Left lung (tissue), 14 donors: ENCODE measurements at places on chromosomes 2 and 18. TPM values are rescaled to one million over a fixed set of nuclear protein-coding genes. Genes with fewer than 3 reads are reported as not detected.

- DNase-seq, result no peak
Observed at GRCh38 chr2:240589850-240590525, 3.5 kb downstream of the CAPN10 start.

- DNase-seq, result no peak
Observed at GRCh38 chr18:26267357-26267930, 41.2 kb downstream of the TAF4B start.

DNA sequence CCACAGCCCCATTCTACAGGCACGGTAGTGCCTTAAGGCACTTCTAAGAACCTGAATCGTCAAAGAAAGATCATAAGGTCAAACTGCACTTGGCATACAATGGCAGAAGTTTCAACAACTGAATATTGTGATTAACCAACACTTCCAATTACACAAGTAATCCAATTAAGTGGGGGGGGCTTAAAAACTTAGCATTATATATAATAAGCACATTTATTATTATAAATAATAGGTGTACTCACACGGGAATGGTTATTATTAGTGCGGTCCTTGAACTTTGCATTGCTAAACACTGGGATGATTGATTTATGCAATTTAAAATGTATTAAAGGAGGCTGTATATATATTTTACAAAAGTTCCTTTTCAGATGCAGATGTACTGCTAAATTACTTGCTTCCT, 7.6 kb downstream of the APCDD1 start:
- DNase-seq, result no peak

The GBX2 gene
- not detected for polyA plus RNA-seq

DNA sequence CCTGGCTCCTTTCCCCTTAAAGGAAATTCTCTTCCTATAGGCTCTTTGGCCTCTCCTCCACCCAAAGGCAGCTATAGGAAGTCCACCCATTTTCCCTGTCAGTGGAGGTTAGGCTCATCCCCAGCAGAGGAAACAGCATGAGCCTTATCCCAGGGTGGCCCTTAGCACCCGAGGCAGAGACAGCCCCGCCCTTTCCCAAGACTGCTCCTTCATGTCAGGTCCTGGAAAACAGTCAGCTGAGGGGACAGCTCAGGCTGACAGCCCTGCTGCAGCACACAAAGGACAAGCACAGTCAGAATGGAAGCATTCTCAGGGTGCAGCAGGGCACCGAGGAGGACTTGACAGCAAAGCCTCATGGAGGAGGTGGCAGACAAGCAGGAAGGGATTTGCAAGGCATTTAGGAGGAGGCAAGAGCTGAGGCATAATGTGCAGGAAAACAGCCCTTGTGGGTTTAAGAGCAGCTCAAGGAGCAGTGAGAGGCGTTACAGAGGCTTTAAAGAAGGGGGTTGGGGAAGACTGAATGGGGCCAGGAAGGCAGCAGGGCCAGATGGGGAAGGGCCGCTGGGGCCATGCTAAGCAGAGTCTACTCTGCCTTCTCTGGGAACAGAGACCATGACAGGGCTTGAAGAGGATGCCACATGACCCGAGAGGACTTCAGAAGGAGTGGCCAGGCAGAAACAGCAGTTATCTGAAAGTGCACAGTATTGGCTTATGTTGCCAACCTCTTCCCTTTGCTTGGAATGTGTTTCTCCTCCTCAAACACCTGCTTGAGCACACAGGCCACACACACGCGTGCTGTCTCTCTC, 216.6 kb downstream of the SH3BP4 start:
- DNase-seq, result peak; percentile 52

DNA sequence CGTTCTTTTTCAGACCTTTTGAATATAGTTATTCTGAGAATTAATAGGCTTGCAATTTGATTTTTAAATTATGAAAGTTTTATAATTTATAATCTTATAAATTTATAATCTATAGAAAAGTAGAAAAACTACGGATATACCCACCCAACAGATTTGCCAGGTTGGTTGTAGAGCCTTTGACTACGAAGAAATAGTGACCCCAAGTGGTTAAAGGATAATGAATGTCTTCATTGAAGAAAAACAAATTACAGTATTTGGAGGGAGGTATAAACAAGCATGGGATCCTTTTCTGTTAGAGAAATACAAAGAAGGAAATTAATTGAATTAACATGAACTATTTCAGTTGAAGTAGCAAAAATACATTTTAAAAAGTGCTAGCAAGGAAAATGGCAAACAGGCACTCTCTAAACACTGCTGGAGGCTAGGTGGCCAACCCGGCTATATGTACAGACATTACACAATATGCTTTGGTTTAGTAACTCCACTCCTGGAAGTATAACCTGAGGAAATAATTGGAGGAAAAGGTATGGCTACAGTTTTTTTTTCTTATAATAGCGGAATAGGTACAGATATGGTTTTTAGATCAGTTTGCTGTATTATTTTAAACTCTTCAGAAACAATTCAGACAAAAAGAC, 110.9 kb downstream of the MIB1 start:
- DNase-seq, result no peak

The TGFA gene
- polyA plus RNA-seq, result 0.64 TPM

The TACR1 gene
- 1.7 TPM for polyA plus RNA-seq

The ATAD2B gene
- polyA plus RNA-seq, result 24.3 TPM

The IAH1 gene
- polyA plus RNA-seq, result 57.1 TPM

- DNase-seq, result no peak
Observed at GRCh38 chr18:62479574-62479973, 43.3 kb upstream of the ZCCHC2 start.

DNA sequence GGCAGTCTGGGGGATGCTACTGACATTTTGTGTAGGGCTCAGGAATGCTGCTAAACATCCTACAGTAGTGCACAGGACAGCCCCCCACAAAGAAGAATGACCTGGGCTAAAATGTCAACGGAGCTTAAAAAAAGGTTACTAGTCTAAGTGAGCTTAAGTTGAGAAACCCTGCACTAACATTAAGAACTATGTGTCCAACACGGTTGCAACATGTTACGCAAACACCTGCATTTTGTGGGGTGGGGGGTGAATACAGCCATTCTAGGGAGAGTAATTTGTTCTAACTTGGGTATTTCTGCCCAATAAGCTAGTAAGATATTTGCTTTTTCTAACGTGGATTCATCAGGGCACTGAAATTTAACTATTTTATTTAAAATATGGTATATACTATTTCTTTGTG, 57.9 kb downstream of the SLC8A1 start:
- DNase-seq, result no peak

- no peak for DNase-seq
Observed at GRCh38 chr2:12577567-12578253, 139.0 kb upstream of the TRIB2 start.

- DNase-seq, result no peak
Observed at GRCh38 chr2:178188466-178188865, 5.8 kb upstream of the OSBPL6 start.

The SLC4A5 gene
- 11.5 TPM for polyA plus RNA-seq

GRCh38 chr18:79573921-79574491, 105.6 kb upstream of the CTDP1 start:
- peak; percentile 60 for DNase-seq

- DNase-seq, result no peak
Observed at GRCh38 chr2:64617631-64618151, 36.0 kb downstream of the SERTAD2 start.

DNA sequence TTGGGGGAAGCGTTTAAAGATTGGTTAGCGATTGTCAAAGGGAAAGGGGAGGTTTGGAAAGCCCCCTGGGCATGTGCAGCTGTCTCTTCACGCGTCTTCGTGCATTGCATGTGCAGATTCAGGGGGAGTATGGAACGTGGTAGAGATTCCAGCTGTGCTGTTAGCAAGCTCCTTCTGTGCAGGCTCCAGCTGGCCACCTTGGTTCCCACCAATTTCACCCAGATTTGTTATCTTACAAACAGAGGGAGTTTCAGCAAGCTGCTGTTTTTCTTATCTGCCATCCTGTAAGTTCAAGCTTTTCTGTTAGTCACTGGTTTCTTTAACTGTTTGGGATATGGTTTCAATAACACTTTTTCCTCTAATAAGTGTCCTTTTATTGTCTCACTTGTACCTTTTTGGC, 30.4 kb downstream of the FARP2 start:
- DNase-seq, result no peak

- no peak for DNase-seq
Observed at GRCh38 chr2:63851691-63852311, 10.1 kb downstream of the UGP2 start.

DNA sequence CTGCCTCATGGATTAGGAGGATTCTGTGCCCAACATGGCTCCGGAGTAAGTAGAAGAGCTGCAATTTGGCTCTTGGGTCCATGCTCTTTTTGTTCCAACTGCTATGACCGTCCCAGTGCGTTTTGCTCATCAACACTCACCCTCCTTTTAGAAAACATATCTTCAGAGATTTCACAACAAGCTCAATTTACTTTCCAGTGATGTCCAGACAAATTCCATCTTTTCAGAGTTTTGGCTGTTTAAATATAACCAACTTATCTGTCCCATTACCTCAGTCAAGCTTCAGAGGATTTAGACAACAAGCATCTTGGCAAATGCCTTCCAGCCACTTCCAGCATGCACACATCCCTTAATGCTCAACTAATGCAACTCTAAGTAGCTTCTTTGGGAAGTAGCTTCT, 6.9 kb upstream of the SLC14A2 start:
- DNase-seq, result peak; percentile 63

The BMP10 gene
- polyA plus RNA-seq, result not detected

DNA sequence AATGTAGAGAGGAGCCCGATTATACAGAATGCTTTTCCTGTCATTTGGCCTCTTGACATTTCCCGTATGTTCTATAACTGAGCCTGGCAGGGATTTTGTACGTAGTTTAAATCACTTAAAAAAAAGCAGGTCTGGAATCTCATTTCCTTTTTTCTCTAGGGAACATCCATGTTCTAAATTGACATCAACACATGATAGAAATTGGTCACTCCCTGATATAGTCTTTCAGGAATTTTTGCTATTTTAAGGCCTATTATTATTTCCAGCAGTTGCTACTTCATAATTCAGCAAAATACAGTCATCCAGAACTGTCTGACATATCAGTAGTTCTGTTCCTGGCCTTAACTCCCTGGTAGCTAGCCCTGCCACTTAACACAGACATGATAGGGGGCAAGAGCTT, 565.7 kb upstream of the ZEB2 start:
- no peak for DNase-seq

- DNase-seq, result no peak
Observed at GRCh38 chr2:187008111-187008510, 159.1 kb upstream of the ZSWIM2 start.

- no peak for DNase-seq
Observed at GRCh38 chr2:149312039-149312438, 18.3 kb upstream of the LYPD6 start.

DNA sequence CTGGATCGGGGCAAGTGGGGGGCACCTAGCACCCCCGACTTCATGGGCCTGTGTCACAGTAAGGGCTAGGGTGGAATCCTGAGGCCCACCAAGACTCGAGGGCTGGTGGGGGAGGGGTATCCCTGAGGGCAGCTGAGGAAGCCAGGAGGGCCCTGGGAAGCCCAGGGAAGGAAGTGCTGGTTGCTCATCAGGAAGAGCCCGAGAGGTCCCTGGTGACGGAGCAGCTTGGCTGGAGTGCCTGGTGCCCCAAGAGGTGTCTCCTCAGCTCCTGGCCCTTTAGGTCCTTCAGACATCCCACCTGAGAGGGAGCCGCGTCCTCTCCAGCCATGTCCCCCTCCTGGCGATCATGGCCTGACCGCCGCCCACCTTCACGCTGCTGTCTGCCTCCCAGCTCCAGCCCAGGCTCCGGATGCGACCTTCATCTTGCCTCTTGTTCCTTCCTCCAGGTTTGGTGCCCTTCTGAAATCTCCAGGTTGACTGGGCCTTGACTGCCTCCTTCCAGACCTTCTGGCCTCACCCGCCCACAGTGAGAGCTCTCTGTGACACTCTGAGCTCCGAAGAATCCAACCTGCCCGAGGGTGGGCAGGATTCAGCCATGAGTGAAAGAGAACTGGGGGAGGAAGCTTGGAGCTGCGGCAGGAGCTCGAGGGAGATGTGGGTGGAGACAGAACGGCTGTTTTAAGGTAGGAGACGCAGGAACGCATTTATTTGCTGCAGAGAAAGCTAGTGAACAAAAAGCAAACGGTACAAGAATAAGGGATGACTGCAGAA, 42.7 kb upstream of the SEMA4C start:
- DNase-seq, result no peak

- DNase-seq, result no peak
Observed at GRCh38 chr2:99841749-99842148, 300.6 kb downstream of the AFF3 start.

- DNase-seq, result no peak
Observed at GRCh38 chr18:51098082-51098481, 68.1 kb downstream of the SMAD4 start.

GRCh38 chr18:51666763-51667191, 469.3 kb upstream of the MEX3C start:
- no peak for DNase-seq

The RBM43 gene
- 21.2 TPM for polyA plus RNA-seq

The ANKRD23 gene
- polyA plus RNA-seq, result 7.4 TPM

GRCh38 chr2:147082850-147083522, 761.8 kb upstream of the ACVR2A start:
- peak; percentile 51 for DNase-seq

The BOLL gene
- polyA plus RNA-seq, result not detected

- DNase-seq, result no peak
Observed at GRCh38 chr2:170523506-170523905, 191.6 kb upstream of the SP5 start.

- DNase-seq, result no peak
Observed at GRCh38 chr2:71759060-71759459, 305.7 kb downstream of the DYSF start.

DNA sequence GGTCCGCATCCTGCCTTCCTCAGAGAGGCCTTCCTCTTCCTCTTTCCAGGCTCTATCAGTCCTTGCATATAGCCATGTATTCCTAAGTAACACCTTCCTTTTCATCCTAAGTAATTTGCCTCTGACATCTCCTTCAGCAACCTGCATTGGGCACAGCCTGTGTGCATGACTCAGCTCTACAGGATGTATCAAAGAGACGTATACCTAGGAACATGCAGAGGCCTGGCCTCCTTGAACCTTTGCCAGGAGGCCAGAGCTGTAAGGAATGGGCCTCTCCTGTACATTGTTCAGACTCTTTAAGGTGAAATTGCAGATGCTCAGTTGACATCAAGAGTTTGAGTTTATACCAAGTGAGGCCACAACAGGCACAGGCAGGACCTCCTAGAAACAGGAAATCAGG, 76.0 kb upstream of the CELF4 start:
- DNase-seq, result no peak

- DNase-seq, result no peak
Observed at GRCh38 chr18:47149457-47150028, 757 bp downstream of the HDHD2 start.

GRCh38 chr18:21255211-21255610, 13.2 kb downstream of the GREB1L start:
- DNase-seq, result no peak
